T-helper 2 cell (primary cell): ENCODE measurements at places on chromosomes 7 and 10.

GRCh38 chr7:42972699-42973500 is 40.7 kb downstream of the MRPL32 start:
- DNase-seq: no peak

- DNase-seq: no peak
Measured at GRCh38 chr7:55409482-55410225, 44.5 kb downstream of the LANCL2 start.

DNA sequence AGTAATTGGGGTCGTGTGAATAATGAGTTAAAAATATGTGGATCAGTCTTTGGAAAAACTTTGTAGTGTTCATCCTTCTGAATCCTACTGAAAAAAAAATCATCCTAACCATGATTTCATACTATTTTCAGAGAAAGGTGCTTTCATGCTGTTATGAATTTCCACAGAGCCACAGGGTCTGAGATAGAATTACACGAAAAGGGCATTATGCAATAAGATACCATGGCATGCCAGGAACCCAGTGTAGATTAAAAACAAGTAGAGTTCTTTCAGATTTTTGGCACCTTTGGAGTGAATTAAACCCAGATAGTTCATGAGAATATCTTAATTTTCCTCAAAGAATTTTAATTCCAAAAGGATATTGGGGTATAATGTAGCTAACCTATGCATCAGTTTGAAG is 47.5 kb upstream of the AGMO start:
- DNase-seq: no peak

- DNase-seq: no peak
Measured at GRCh38 chr10:70537398-70538194, 59.0 kb downstream of the PALD1 start.
